Cortex of kidney (tissue), 1 donor: ENCODE measurements at places on chromosomes 11 and 22.

DNA sequence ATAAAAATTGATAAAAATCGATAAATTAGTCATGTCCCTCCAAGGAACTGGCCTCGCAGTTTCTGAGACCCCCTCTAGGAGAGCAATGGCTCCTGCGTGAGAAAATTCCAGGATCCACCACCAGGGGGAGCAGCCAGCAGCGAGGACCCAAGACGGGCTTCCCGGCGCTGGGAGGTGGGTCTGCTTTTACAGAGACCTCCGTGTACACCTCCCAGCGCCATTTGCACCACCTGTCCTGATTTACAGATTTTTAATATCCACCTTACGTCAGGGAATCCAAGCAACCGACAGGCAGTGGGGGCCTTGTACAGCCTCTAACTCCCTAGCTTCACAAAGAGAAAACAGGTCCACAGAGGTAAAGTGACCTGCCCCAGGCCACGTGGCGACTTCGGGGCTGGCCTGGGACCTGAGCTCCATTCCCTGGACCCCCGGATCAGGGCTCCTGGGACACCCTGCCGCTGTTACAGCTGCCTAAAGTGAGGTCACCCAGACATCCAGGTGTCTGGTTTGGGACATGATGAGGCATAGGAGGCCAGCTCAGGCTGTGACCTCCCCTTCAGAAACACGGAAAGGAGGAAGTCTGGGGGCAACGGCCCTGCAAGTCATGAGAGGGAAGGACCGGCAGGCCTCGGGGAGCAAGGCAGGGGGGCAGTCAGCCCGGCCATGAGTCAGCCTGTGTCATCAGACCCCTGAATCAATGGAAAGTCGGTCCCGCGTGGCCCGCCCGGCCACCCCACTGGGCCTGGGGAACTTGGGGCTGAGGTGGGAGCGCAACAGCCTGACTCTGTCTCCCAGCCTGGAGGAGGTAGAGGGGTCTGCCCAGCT lies 3.5 kb downstream of the OSM start:
- DNase-seq, result no peak

DNA sequence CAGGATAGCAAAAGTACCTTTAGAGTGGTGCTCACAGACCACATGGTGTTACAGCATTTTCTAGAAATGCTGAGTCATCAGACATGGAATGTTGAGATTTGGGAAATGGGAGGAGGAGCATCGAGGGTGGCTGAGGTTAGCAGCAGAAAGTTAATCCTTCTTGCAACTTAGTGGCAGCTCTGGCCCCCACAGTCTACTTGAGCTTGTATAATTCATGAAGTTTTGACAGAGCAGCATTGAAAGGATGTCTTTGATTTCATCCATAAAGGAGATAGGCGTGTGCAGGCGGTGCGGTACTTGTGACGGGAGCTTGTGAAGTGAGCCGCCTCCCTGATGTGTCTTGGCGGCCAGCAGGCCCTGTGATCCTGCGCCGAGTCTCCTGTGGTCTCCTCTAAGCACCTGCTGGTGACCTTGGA lies 330.5 kb downstream of the TBC1D22A start:
- DNase-seq, result no peak

DNA sequence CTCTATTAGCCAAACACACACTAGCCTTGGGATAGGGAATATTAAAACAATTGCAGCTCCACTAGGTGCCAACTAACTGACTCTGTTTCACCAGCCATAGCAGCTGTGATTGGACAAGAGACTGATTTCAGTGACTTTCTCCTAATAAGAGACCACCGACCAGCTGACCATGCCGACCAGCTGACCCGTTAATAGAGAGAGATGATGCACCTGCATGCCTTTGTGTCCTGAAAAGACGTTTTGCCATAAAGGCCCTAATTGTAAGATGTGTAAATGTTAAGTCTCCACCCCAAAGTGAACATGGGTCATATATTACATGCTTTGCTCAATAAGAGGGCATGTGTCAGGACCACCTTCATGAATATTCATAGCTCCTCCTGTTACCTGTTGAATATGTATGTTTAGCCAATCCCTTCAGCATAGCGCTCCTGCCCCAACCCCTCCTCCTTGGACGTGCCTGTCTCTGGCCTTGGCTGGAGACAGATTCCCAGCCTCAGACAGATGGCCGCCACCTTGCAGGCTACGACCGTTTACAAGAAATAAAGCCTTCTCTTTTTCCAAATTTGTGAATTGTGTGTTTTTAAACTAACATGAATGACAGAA lies 1.3 kb upstream of the NADSYN1 start:
- DNase-seq, result no peak

- no peak for DNase-seq
Observed at GRCh38 chr22:49446145-49446758, 381.4 kb downstream of the BRD1 start.

DNA sequence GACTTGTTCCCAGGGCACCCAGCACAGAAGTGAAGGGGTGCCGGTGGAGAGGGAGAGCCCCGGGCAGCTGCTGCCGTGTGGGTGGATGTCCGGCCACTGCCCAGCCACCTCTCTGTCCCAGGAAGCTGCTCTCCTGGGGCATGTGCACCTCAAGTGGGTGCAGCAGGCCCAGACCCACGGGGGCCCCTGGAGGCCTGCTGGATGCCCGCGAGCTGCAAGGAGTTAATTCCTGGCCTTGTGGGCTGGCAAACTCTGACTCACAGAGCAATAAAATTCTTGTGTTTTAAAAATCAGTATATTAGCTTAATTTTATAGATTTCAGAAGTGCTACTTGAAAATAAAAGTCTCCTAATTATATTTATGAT lies 37.4 kb upstream of the KCNQ1OT1 start:
- no peak for DNase-seq

DNA sequence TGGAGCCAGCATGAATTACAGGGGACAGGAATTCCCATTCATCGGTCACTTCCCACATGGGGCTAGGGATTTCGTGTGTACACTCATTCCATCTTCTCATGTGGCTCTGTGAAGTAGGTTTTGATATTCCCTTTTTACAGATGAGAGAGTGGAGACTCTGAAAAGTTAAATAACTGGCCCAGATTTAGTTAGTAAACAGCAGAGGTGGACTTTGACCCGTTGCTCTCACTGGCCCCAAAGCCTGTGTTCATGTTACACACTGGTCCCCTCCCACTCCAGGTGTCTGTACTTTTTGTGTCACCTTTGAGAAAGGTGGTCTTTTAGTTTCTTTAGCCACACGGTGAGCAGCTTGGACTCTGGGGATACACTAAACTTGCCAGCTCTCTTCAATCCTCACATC lies 108.5 kb downstream of the MICAL2 start:
- no peak for DNase-seq

GRCh38 chr11:122883646-122883979 lies 1.1 kb downstream of the JHY start:
- no peak for DNase-seq

DNA sequence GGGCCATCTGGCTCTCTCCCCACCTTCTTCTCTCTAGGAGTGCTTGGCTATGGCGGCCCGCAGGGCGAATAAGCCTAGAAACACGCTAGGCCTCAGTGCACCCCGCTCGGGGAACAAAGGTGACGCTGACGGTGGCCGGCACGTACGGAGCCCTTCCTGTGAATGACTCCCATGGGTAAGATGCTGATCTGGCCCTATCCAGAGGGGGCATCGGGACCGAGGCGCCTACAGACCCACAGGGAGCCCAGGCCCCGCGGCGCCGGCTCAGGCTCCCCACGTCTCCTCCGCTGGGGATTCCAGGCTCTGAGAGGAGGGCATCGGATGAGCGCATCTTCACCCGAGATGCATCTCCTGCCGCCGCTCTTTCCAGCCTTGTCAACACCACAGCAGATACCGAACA lies 31.4 kb upstream of the TESMIN start:
- DNase-seq, result no peak

DNA sequence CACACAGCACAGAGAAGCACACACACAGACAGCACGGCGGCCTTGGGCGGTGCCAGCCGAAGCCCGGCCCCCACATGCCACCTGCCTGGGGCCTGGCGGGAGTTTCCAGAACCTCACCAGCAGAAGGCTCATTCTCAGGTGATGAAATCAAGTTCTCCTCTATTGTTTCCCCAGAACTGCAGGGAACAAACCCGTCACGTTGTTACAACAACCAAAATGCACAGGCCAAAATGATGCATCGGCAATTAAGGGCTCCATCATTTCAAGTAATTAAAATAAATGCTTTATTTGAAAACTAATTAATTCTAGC lies 30.8 kb downstream of the GNB1L start:
- DNase-seq, result no peak

GRCh38 chr11:93059117-93059957 lies 89.9 kb downstream of the MTNR1B start:
- no peak for DNase-seq

DNA sequence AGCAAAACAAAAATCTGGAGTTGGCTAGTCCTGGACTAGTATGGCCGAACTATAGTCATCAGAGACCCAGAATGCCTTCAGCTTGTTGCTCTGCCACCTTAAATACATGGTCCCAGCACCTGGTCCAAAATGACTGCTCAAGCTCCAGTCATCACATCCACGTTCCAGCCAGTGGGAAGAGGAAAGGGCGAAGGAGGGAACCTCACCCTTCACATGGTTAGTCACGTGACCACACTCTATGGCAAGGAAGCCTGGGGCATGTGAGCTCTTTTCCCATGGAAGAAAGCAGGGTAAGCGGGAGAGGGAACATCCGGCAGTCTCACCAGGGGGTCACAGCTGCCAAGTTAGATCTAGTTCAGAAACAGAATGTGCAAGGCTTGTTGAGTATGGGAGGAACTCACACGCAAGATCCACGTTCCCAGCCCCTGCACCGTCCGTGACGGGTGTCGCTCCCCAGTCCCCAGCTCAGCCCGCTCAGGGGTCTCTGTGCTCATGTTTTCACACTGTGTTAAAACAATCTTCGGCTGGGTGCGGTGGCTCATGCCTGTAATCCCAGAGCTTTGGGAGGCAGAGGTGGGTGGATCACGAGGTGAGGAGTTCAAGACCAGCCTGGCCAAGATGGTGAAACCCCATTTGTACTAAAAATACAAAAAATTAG lies 1.9 kb upstream of the ANO9 start:
- DNase-seq, result no peak

DNA sequence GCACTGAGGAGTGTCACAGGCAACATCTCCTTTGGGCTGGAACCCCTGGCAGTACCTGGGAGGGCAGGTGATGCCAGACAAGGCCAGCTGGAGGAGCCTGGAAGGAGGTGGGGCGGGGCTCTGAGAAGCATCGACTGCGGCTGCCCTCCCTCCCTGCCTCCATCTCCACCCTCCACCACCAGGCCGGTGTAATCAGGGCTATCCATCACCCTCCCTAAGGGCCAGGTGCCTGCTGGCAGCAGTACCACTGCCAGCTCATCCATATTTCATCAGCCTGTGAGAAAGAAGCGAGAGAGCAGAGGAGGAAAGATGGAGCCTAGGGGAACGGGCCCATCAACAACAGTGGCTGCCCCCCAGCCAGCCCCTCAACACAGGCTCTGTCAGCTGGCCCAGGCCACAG lies 51.4 kb upstream of the RASD2 start:
- DNase-seq, result no peak

- DNase-seq, result no peak
Observed at GRCh38 chr11:44607319-44607962, 42.0 kb downstream of the CD82 start.

GRCh38 chr22:24304062-24304675 lies 33.5 kb downstream of the SPECC1L start:
- DNase-seq, result no peak

DNA sequence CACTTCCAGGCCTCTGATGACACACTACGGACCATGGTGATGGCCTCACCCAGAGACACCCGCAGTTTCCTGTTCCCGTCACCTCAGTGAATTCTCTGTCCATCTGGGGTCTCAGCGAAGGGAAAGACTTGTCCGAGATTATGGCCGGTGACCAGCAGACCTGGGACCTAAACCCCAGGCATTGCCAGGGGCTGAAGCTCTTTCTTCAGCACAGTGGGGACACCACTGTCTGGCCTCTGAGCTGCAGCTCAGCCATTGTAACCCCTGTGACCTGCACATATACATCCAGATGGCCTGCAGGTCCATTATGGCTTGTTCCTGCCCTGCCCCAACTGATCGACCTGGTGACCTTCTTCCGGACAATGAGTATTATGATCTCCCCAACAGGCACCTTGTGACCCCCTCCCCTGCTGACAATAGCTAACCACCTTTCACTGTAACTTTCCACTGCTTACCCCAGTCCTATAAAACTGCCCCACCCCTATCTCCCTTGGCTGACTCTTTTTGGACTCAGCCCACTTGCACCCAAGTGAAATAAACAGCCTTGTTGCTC lies 22.3 kb downstream of the CBX7 start:
- no peak for DNase-seq

DNA sequence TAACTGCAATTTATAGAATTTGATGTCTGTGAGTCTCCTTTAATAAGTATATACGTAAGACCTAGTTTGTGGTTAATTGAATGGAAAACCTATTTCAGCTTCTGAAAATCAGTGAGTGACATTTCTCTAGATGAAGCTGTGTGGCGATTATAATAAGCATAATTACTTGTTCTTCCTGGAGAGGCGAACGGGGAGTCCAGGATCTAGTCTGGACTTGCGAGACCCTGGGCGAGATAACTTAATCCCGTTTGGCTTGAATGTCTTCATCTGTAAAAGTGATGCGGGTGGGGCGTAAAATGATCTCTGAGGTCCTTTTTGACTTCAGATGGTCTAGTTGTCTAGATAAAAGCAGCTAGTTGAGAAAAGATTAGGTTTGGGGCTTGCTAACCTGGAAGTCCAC lies 1.1 kb downstream of the PRRG4 start:
- DNase-seq, result no peak

DNA sequence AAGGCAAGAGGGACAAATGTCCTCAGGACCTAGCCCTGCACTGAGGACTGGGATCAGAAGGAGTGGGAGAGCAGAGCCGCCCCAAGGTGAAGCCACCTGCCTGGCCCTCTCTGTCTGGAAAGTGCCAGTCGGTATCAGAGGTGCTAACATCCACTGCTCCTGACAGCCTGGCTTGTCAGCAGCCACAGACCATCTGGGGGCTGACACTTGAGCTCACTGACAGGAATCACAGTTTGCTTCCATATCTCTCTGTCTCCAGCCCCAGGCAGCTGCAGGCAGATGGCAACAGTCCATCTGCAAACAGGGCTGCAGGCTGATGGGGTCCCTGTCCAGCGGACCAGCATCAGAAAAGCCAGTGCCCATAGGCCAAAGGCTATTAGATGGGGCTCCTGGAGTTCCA lies 5.5 kb downstream of the OPCML start:
- DNase-seq, result no peak

DNA sequence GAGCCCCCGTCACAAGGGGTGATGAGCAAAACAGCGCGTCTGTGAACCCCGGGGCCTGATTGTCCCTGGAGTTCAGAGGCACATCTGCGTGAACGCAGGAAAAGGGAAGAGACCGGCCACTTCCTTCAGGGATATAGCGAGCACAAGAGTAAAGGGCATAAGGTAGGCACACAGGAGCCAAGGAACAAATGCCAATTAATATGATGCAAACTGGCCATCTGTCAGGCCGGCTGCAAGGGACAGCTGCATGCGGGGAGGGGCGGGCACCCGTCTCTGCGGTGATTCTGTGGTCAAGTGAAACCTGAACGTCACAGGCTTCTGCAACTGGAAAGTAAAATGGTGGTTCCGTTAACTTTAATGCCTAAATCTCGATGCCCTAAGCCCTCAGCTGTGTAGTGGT lies 64.7 kb downstream of the TRIM29 start:
- no peak for DNase-seq

- no peak for DNase-seq
Observed at GRCh38 chr11:35045236-35045820, 93.6 kb upstream of the CD44 start.

DNA sequence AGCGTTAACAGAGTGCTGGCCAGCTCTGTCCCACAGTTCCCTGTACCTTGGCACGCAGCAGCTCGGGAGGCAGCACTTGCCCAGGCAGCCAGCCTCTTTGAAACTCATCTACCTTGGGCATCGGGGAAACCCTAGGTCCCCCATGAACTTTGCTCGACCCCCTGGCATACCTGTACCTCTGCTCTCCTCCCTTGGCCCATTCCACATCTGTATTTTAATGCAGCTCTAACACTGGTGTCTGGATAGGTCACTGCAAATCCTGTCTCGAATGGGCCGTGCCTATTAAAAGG lies 304.1 kb downstream of the TBC1D22A start:
- no peak for DNase-seq
